ENCODE measurements at places on chromosomes 12 and 14.

DNA sequence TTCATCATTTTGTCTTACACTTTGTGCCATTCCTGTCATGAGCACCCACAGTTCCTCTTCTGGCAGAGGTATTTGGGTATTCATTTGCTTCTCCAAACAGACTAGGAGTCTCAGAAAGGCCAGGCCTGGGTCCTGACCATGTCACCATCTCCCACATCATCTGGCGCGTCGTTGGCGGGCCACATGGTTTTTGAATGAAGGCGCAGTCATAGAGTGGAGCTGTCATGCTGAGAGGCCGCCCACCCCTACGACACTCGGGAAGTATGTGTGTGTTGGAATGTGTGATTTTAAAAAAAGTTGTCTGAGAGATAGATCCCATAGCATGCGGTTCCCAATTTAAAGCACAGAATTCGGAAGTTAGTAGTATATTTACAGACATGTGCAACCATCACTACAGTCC is 15.6 kb upstream of the TTC7B start:
- DNase-seq, result no peak

DNA sequence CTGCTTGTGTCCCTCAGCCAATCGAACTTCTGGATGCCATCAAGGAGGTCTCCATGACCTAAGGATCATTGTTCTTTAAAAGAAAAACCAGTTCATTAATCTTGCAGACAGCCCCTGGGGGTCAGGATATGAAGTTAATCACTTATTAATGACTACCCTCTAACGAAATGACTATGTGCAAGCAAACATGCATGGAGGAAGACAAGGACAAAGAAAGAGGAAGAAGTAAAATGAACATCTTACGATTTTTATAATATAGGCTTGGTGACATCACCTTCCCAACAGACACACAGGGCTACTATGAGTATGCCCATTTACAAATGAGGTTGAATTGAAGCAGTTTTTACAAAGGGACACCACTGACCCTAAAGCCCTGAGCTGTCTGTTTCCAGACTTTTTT is 111.1 kb upstream of the AMIGO2 start:
- no peak for DNase-seq

GRCh38 chr14:69356903-69357543 is 41.1 kb downstream of the ERH start:
- no peak for DNase-seq

- DNase-seq, result no peak
Measured at GRCh38 chr12:79983986-79984620, 49.2 kb upstream of the PPP1R12A start.

DNA sequence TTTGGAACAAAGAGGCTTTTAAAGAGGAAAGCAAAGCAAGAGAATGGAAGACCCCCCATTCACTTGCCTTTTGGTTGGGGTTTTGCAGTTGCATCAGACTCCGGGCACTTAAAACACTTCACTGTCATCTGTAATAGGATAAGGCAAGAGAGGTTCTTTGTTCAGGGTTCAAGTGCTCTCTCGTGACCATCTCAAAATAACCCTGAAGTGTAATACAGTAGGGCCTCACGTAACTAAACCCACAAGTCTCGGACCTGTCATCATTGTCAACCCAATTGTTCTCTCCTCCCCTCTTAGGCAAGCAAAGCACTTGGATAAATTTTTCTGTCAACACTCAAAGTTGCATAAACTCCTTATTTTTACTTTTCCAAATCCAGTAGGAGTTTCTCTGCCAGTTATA is 26.9 kb upstream of the MYBPC1 start:
- no peak for DNase-seq

GRCh38 chr12:53042607-53043454 is 7.0 kb upstream of the TNS2 start:
- no peak for DNase-seq
